Activated CD4-positive, alpha-beta T cell treated with anti-CD3 and anti-CD28 coated beads for 24 hours (primary cell): ENCODE measurements at places on chromosomes 12 and 14.

DNA sequence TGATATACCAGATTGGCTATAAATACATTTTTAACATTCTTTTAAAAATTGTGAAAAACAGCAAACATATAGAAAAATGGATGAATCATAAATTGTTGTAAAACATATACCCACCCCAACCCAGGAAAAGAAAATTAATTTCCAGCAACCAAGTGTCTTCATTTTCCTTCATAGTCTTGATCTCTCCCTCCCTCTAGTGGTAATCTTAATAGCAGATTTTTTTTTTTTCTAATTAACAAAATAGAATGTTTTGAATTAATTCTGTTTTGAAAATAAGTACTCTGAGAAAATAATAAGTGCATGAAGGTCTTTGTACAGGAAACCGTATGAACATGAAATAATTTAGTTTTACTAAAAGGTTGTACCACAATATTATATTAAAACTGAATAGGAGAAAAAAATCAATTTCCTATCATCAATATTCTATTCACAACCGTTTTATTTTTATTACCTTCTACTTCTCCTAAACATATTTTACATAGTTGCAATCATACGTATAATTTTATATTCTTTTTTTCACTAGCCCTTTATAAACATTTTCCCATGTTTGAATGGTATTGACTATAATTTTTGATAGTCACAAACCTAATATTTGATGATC lies 7.0 kb downstream of the ETNK1 start:
- no peak for DNase-seq

DNA sequence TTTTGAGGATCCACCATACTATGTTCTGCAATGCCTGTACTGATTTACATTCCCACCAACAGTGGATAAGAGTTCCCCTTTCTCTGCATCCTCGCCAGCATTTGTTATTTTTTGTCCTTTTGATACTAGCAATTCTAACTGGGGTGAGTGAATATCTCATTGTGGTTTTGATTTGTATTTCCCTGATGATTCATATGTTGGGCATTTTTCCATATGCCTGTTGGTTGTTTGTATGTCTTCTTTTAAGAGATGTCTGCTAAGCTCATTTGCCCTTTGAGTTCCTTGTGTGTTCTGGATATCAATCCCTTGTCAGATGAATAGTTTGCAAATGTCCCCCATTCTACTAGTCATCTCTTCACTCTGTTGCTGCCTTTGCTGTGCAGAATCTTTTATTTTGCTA lies 49.0 kb upstream of the MSRB3 start:
- DNase-seq, result no peak

DNA sequence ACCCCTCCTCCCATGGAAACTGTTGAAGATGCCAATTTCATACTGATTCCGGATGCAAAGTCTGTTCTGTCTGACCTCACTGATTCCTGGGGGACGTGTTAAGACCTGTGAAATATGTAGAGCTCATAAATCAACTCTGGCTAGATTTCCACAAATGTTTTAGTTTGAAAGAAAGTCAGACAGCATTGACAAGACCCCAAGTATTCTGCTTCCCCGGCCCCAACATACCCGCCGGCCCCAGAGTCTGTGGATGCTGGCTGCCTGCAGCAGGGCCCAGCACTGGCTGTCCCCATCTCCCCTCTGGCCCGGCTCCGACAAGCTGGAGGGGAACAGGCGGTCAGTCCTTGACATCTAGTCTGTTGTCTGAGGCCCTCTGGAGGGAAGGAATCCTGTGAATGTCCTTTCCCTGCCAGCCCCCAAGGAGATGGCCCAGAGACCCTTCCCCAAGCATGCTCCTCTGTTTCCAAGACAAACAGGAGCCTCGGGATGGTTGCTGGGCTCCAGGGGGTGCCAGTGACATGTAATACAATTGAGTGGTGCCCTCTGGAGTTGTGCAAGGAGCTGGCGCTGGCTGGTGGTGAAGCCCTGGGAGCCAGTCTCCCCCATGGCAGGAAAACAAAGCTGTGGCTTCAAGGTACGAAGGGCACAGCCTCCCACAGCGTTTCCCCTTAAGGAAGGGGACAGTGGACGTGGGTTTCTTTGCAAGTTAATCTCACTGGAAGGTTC lies 22.3 kb downstream of the FBLN5 start:
- DNase-seq, result no peak

DNA sequence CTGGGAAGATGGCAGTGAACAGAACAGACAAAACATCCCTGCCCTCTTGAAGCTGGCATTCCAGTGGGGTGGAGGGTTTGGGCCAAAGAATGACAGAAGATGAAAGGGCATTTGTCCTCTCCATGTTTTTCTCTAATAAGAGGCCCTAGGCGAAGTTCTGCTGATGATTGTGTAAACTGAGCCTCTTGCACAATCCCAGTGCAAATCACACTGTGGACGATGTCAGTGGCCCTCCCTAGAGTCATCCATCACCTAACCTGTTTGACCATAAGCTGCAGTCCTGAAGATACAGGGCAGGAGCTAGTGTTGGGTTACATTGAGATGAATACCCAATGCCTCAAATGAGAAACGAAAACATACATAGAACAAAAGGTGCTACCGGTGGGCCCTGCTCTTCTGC lies 622.4 kb upstream of the TBX3 start:
- no peak for DNase-seq

- no peak for DNase-seq
These were observed 4.3 kb downstream of the RTL1 start for GRCh38 chr14:100898935-100899883.

- DNase-seq, result no peak
These were observed 1.8 kb downstream of the STAC3 start for GRCh38 chr12:57248934-57249742.

DNA sequence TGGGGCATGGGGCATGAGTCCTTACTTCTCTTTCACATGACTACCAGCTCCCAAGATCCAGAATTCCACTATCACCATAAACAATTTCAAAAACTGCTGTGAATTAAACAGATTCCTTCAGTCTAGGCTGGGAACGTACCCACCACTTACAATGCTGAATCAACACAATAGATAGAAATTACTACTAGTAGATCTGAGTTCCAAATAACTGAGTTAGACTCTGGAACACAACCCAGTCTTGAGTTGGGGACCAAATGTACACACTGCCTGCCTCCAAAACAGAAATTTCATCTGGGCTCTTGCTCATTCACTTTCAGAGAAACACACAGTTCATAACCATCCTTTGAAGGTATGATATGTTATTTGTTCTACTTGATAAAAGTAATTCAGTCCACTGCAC lies 8.9 kb downstream of the CORO1C start:
- DNase-seq, result no peak

DNA sequence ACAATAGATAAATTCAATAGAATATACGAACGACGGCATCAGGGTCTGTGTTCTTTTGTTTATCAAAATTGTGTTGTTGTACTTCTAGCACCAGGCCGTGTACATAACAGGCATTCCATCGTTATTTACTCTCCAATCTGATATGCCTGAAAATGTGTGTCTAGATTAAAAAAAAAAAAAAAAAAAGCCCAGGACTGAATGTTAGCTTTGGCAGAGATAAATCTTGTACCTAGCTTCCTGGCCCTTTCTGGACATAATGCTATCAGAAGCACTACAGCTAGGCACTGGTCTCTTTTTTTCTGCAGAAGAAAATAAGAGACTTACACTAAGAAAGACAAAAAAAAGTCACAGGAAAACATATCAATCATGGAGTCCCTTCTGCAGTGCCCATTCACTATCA lies 37.0 kb downstream of the CDKL1 start:
- DNase-seq, result no peak

GRCh38 chr12:48126953-48127630 lies 7.9 kb downstream of the PFKM start:
- DNase-seq, result no peak
